ENCODE measurements at places on chromosomes 6 and 20.

DNA sequence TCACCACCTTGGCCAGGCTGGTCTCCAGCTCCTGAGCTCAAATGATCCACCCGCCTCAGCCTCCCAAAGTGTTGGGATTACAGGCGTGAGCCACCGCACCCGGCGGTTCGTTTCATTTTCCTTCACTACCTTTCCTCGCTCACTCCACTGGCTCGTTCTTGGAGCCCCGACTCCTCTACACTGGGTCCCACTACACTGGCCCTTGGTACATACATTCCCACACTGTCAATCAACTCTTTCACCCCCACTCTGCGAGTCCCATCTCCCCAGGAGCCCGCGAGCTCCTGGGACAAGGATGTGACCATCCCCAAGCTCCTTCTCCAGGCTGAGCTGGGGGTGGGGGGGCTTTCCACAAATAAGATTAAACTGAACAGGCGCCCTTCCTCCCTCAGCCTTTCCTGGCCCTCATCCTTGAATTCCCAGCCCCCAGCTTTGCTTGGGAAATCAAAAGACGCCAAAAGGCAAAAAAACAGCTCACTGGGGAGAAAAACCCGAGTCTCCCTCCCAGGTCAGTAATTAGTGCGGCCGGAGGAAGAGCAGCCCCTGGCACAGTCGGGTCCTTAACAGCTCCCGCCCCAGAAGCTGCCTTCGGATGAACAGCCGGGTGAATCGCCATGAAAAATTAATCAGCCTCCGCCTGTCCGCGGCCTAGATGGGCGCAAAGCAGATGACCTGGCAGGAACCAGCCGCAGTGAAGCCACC lies 42.8 kb upstream of the LY86 start:
- no peak for DNase-seq

DNA sequence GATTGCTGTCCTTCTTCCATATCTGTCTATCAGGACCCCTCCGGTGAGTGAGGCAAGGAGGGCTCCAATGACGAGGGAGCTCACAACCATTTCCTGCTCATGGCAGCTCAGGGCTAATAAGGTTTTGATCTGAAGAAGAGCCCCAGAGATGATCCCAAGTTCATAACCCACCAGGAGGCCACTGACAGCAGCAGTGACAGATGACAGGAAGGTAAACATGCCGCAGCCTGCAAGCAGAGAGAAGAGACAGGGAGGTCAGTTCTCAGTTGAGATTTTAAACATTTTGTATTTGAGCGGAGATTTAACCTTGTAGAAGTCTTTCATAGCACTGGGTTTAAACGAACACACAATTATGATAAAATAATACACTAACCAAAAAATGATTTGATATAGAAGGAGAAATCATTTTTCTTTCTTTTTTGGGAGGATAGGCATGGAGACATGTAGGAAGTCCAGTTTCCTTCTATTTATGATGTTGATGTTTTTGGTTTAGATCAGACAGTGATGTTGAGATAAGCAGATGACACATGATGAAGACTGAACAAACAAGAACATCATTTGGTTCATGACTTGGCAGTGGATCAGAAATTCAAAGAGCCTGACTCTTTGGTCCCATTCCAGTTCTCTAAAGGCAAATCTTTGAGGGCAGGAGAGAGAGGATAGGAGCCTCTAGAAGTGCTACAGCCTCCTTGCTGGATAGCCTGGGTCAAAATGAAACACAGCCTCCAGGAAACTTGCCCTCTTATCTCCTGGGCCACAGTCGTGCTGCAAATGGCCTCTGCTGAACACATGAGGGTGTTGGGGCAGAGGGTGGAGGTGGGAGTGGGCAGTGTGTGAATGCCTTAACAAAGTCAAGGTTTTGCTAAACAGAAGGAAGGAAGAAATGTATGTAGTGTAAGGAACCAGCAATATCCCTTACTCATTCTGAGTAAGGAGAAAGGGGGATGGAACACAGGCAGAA lies 22.6 kb downstream of the SLC2A12 start:
- DNase-seq, result no peak

DNA sequence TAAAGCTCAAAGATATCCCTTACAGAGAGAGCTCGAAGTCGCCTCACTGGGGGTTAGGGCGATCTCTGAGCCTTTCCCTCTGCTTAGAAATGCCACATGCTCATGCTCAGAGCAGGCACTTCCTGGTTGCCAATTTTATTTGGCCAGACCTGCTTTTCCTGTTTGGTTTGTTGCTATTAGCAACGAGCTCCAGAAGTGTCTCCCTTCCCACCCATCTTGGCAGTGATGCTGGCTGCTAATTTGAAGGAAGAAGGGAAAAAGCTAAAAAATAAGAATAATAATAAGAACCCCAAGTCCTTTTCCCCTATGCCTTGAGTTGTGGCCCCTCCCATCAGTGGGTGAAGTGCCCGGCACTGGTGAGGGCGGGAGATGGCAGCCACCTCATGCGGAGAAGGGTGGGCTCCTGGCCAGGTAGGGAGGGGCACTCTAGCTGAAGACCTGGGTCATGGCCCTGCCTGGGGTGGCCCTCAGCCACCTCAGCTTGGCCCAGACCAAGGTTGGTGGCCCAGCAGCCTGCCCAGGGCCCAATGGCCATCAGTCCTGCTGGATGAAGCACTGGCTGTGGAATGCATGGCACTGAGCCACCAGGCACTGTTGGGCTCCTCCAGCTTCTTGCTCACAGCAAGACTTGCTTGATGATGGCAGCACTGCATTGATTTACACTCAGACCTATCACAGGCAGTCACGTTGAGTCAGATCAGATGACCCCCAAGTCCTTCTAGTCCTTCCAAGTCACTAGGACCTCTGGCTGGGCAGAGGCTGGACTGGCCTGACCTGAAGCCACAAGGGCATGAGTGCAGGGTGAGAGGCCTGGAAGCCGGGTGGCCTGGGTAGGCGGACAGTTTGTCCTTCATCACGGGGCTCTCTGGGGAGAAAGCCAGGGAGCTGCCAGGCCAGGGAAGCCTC lies 79.0 kb downstream of the SYNJ2 start:
- DNase-seq, result no peak

DNA sequence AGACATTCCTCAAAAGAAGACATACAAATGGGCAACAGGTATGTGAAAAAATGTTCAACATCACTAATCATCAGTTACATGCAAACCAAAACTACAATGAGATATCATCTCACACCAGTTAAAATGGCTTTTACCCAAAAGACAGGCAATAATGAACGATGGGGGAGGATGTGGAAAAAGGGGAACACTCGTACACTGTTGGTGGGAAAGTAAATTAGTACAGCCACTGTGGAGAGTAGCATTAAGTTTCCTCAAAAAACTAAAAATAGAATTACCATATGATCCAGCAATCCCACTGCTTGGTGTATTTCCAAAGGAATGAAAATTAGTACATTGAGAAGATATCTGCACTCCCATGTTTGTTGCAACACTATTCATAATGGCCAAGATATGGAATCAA lies 8.6 kb upstream of the TMEM170B start:
- no peak for DNase-seq

- no peak for DNase-seq
These were observed 77.9 kb upstream of the RALY start for GRCh38 chr20:33915726-33916331.

DNA sequence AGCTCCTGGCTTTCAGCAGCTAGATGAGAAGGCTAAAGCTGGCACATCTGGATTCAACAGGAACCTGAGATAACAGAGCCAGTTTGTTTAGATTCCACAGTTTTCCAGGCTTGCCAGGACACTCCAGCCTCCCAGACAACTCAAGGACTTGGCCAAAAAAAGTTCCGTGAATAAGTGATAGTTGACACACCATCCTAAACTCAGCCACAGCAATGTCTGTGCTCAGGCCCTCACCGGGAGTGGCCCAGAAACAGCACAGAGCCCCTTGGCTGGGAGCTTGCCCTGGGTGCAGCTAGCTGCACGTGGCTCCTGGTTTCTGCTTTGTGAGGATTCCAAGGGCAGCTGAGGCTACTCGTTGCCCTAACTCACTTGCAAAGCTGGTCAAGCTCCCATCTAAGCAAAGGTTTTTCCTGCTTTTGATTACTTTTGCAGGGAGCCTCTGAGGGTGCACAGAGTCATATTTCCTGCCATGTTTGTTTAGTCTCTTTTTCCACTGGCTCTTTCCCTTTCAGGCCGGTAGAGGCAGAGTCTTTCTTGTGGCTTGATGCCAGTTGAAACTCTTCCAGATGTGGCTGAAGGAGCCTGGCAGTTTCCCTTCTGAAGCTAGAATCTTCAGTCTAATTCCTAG lies 118.3 kb upstream of the ECI2 start:
- DNase-seq, result no peak

DNA sequence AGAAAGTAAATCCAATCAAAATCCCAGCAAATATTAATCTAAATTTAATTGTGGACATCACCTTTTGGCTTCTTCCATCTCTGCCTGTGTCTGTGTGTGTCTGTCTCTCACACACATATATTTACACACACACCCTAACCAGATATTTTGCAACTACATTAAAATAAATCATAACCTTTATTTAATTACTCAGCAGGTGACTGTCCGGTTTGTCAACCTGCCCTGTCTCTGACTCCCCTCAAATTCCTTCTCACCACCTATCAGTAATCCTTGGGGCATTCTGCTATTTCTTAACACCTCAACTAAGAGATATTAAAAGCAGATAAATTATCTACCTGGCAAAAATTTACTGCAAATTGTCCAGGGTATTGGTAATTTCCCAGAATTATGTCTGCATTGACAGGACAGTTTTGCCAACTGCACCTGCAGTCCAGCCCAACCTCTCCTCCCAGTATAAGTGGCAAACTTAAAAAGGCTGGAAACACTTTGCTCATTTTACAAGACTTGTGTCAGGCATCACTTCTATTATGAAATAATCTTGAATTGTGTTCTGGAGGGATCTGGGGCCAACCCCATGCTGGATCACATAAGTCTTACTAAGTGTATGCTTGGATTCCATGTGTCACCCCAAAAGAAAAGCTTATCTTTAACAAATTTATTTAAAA lies 216.1 kb downstream of the GMDS start:
- no peak for DNase-seq

DNA sequence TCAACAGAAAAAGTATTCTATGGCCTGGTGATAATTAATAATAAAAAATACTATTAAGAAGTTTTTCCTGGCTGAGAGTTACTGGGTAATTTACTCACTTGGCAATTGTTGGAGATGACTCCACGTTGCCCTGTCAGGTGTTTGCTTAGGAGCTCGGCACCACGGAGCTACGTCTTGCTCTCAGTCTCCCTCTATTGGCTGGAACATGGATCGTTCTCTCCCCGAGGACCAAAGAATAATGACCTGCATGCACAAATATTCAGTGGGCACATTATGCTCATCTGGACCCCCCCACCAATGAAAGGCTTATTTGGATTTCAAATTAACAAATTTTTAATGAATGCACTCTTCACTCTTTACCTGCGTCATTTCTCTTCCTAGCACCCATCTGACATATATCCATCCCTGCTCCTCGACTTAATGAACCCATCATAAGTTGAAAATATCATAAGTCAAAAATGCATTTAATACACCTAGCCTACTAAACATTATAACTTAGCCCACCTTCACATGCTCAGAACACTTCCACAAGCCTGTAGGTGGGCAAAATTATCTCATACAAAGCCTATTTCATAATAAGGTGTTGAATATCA lies 71.0 kb upstream of the CD83 start:
- no peak for DNase-seq

- DNase-seq, result no peak
These were observed 215.1 kb downstream of the PACRG start for GRCh38 chr6:162942866-162943265.

- no peak for DNase-seq
These were observed 47.6 kb upstream of the NNAT start for GRCh38 chr20:37473249-37474000.

GRCh38 chr20:2707353-2708072 lies 14.9 kb downstream of the EBF4 start:
- no peak for DNase-seq

GRCh38 chr20:56588996-56589395 lies 40.1 kb upstream of the TFAP2C start:
- DNase-seq, result no peak

- no peak for DNase-seq
These were observed 69.9 kb downstream of the SESN1 start for GRCh38 chr6:109024784-109025183.

GRCh38 chr6:135738636-135739035 lies 112.9 kb upstream of the PDE7B start:
- no peak for DNase-seq

Measured in omental fat pad (tissue), 4 donors.